ENCODE measurements at places on chromosomes 7 and 10.

DNA sequence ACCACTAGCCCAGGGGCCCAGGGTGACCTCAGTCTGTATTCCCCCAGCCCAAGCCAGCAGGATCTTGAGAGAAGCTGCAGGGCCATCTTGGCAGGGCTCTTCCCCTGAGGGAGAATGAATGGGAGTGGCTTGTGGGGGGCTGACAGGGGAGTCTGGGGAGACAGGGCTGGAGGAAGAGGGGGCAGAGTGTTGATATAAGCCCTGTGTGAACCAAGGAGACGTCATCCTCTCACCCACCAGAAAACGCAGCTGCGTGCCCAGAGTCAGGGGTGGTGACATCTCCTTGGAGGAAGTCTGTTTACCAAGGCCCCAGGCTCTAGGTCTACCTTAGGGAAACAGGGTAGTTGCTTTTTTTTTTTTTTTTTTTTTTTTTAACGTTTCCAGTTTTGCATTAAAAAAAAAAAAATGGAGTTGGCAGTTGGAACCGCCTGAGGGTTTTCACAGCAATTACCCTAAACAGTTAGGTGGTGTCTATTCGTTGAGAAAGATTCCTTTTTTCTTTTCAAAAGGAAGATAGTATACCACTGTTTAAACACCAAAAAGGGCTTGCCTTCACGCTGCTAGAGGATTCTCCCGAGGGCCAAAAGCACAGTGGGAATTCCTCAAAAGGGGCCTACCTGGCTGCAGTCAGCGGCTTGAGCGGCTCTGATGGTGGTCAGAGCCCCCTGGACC lies 113.8 kb downstream of the PRPF18 start:
- H3K27ac ChIP-seq = no peak overlapping the region
- no peak overlapping the region for H3K4me3 ChIP-seq
- H3K36me3 ChIP-seq = no peaks in the 10 kb centered on the region
- H3K27me3 ChIP-seq = no peaks in the 10 kb centered on the region

DNA sequence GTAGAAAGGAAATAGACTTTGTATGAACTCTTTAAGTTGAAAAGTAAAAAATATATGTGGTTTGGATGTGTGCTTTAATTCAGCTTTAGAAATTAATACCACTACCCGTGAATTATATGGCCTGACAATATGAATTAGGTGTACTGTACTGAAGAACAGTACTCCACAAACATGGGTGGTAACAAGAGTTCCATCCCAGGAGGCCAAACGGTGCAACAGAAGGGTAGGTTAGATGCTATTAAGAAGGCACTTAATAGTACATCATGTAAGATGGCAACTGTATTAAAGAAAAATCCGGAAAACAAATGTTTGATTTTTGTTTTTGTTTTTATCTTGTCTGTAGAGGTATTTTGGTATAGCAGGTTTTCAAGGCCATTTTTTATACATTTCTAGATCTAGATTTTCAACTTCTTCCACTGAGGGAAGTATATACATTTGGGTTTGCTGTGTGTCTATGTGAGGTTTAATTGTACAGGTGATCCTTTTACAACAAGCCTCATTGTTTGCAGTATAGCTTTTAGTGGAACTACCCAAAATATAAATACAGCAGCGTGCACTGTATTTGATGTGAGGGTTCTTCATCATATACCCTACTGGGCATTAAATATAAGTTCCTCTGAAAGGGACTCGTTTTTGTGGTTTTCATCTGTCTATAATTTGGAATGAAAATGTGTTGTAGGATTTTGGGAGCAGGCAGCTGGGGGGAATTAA lies 115.7 kb downstream of the SVOPL start:
- no peak for DNase-seq
- peaks cover 37% of the 10 kb centered on the region for H3K36me3 ChIP-seq
- H3K27me3 ChIP-seq = no peaks in the 10 kb centered on the region
- no peak overlapping the region for H3K27ac ChIP-seq
- no peaks in the 10 kb centered on the region for H3K4me1 ChIP-seq

GRCh38 chr7:32516551-32517100 lies 21.3 kb downstream of the AVL9 start:
- H3K27ac ChIP-seq = no peak overlapping the region
- H3K36me3 ChIP-seq = peaks cover 75% of the 10 kb centered on the region
- H3K4me1 ChIP-seq = no peaks in the 10 kb centered on the region
- DNase-seq = no peak

- no peak overlapping the region for H3K27ac ChIP-seq
- no peaks in the 10 kb centered on the region for H3K4me1 ChIP-seq
- H3K4me3 ChIP-seq = no peak overlapping the region
- H3K36me3 ChIP-seq = no peaks in the 10 kb centered on the region
- H3K27me3 ChIP-seq = no peaks in the 10 kb centered on the region
Observed at GRCh38 chr10:92719991-92720830, 30.5 kb downstream of the HHEX start.

- H3K4me3 ChIP-seq = peak overlapping the region; percentile 67
- peaks cover 11% of the 10 kb centered on the region for H3K27me3 ChIP-seq
- no peaks in the 10 kb centered on the region for H3K36me3 ChIP-seq
- DNase-seq = no peak
- H3K4me1 ChIP-seq = peaks cover 35% of the 10 kb centered on the region
- no peak overlapping the region for H3K27ac ChIP-seq
Observed at GRCh38 chr10:22317771-22318565, 1.8 kb downstream of the COMMD3 start.
